ENCODE measurements at places on chromosomes 2 and 18. TPM values are rescaled to one million over a fixed set of nuclear protein-coding genes. Genes with fewer than 3 reads are reported as not detected.

CERKL gene
- not detected for total RNA-seq

G6PC2 gene
- not detected for total RNA-seq

GRCh38 chr2:23250371-23250770, 134.6 kb upstream of the KLHL29 start:
- DNase-seq: no peak

DNA sequence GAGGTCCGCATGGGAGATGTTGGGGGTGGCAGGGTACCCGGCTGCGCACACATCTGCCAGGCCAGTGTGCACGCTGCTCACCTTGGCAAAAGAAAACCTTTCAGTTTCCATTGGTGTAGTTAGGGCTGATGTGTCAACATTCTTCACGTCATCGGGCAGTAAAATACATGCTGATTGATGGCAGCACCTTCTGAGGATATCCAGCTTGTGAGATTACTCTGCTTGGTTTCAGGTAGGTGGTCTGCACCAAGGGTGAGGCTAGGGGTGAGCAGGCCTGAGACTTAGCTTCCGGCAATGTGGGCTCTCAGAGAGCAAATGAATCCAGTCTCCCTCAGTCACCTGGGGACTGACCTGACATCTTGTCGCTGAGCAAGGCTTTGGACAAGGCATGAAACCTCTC, 19.3 kb upstream of the ACKR3 start:
- no peak for DNase-seq

DNA sequence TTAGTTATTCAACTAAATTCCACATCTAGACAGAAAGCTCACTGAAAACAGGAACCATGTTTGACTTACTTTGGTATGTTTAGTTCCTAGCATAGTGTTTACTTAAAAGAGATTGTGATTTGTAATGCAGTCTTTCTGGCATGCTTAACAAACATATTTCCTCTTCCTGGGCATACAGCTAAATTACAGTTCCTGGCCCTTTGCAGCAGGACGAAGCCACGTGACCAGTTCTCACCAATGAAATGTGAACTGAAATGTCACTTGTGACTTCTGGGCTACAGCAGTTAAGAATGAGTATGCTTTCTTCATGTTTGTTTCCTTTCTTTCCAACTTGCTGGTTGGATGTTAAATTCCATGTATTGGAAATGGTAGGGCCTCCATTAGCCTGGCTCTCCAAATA, 330.5 kb downstream of the FIGN start:
- DNase-seq: no peak

DNA sequence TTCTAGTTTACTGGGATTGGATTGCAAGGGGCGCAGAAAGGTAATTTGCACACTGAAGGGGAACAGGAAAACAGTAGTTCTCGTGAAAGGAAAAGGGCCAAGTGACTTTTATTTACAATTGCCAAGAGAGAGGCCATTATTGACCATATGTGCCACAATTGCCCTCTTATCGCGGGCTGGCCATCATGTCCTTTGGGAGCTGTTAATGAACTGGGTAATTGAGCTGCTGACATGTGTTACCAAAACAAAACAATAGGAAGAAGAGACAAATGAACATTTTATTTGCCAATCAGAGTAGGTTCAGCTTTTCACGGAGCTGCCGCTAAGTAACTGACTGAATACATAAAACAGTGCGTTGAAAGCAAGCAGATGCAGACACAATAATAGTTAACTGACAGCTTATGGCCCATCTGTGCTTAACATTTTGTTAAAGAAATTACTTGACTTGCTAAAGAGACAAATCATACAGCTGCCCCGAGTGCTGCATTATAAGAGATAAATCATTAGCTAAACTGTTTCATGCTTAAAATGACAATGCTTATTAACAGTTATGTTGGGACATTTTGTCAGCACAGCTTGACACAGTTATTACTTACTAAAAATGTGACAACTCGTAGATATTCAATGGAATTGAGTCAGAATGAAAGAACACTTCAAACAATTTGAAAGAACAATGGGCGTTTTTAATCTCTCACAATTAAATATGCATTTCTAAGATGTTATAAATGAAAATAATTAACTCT, 57.5 kb downstream of the PAX3 start:
- no peak for DNase-seq

GRCh38 chr2:118103951-118104940, 16.0 kb downstream of the INSIG2 start:
- DNase-seq: no peak

DNA sequence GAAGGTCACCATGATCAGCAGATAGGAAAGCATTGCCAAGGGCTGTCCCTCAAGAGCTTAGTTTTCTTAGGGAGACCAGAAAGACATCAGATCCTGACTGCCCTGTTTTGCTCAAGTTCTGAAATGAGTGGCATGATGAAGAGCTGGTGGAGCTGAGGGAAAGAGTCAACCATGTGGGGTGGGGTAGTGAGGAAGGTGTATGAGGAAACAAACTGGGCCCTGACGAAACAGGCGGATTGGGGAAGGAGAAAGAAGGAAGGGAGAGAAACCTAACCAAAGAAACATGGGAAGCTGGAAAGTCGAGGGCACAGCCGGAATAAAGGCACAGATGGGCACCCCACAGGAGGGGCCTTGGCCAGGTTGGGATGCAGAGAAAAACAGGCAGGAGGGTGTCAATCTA, 8.0 kb downstream of the TGOLN2 start:
- DNase-seq: peak; percentile 53

DNA sequence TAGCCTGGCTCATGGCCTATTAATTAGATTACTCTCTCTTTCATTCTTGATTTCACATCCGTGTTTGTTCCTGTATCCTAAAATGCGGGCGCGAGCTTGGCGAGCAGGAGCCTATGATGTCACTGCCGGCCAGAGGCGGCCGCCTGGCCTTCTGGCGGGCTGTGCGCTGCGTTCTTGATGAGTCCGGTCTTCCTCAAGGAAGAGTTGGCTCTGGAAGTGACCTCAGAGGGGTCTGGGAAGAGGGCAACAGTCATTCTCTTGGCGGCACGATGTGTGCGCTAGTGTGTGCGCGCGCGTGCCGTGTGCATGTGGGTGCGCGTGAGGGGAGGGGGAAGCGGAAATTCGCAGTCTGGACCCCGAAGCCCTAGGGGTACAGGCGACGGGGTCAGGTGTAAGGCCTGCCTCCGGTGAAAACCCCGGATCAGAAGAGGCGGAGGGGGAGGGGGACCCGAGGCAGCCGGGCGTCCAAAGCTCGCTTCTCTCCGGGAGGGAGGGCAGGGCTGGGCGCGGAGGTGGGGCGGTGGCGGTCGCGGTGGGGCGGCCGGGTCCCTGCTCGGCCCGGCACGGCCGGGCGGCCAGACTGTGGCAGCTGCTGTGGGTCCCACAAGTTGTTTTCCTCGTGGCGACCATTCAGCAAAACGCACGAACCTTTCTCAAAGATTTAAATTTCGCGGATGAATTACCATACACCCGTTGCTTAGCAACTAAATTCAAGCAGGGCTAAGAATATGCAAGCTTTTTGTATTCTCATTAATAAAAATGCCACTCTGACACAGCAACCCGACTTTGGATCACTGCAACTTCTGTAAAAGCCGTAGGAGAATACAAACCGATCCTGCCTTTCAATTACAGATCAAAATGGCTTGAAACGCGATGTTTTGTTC, 8.4 kb downstream of the POU3F3 start:
- no peak for DNase-seq

DNA sequence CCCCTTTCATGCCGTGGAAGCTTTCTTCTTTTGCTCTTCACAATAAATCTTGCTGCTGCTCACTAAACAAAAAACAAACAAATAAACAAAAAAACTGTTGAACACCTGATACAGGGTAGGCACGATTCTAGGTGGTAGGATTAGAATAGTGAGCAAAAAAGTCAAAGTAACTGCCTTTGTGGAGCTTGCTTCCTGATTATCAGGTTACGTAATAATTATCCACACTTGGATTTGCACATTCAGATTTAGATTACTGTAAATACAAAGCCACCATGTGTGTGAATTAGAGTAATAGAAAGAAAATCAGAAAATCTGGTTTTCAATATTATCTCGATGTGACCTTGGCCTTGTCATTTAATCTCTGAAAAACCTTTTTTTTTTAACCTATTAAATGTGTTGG, 307.1 kb downstream of the NRXN1 start:
- DNase-seq: no peak

DNA sequence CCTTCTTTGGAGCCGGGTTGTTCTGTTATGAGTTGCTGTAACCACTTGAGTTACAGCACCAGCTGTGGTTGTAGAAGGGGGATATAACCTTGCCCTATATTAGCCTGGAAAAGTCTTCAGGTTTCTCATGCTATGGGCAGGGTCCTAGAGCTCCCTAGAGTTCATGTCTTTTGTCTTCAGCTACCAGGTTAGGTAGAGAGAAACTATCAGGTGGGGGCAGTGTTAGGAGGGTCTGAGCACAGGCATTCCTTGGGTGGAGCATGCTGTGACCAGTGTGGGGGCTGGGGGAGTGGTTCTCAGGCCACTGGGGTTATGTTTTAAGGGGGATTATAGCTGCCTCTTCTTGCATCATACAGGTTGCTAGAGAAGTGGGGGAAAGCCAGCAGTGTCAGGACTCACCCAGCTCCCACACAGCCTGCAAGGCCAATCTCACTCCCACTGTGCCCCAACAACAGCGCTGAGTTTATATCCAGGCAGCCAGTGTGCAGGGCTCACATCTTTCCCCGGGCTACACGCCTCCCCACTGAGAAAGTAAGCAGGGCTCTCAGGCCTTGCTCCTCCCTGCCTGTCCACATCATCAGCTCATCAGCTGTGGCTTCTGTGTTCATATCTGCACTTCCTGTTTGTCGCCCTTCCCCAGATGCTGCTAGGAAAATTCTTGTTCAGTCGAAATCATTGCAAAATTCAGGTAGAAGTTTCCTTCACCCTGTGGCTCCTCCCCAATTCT, 133.8 kb upstream of the NRXN1 start:
- no peak for DNase-seq

DNA sequence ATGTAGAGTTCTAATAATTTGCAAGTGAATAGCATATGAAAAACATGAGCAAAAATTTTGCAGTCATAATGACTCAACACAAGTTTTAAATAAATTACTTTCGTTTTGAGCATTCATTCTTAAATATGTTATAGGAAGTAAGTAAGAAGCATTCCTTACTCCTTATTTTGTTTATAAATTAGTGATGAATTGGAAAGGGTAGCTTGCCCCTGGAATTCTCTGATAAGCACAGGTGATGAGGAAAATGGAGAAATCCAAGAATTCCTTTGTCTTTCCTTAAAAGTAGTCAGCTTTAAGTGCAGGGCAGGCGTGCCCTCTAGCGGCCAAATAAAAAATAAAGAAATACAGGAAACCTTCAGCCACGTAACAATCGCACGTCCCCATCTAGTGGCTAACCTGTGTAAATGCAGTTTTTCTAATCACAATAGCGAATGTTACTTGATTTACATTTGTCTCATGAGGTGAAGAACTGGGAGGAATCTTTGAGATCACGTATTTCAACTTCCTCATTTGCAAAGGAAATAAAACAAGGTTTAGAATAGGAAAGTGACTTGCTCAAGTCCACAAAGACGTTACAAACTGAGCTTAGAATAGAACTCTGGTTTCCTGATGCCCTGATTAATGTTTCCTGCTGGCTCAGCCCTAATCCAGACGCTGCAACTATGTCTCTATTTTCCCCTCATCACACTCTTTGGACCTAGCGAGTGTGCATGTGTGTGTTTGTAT, 47.2 kb upstream of the ZNG1B start:
- no peak for DNase-seq

DNA sequence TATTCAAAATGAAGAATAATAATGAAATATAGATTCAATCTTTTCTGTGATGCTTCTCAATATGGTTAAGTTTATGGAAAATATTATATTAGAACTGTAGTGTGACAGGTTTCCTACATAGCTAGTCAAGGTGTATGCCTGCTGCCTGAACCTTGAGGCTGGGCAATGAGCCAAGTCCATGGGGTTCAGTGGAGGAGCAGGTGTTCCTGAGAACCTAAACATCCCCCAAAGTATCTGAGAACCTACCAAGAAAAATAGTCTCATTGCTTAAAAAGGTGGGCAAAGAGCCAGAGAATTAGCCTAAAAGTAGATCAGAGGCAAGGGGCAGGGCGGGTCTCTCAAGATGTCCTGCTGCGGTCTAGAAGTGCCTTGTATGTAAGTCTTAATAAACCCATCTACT, 185.9 kb upstream of the SPHKAP start:
- no peak for DNase-seq

DNA sequence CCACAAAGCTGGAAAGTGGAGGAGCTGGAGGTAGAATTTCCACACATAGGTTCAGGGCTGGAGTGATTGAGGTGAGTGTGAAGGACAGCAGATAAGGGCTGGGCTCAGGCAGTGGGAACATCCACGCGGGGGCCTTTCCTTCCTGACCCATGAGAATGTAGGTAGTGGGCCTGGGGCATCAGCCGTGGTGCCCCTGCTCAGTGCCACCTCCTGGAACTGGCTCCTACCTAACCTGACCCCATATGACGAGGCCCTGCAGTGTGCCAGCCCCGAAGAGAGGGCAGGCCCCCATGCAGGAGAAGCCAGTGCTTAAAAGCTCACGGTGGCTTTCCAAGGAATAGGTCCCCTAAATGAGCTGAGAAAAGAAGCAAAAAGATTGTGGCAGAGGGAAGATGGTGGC, 66.2 kb downstream of the HS6ST1 start:
- no peak for DNase-seq

- DNase-seq: no peak
Measured at GRCh38 chr18:38940475-38940862, 1374.9 kb upstream of the CELF4 start.

GRCh38 chr2:85437488-85438200, 19.1 kb downstream of the SH2D6 start:
- DNase-seq: peak; percentile 96

DNA sequence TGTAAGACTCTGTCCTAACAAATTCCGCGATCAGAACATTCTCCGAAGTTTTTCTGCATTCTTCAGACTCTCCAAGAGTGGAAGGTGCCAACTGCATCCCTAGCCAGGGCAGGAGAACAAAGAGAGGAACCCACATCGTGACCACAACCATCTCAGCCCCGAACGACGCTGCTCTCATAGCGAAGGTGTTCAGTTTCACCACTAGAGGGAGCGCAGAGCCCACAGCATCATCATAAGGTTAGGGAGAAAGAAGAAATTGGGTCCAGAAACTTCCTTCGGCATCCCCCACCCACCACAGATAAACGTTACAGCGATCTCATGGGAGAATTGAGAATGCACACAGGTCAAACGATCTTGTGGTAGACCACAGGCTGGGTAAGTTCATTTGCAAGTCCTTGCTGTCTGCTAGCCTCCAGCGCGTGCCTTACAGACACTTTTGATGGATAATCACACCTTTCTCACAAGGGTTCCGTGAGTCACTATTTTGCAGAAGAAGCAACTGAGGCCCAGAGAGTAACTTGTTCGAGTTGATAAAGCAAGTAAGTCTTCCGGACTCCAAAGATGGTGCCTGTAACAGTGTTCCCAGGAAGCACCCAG, 53.7 kb upstream of the ARL4C start:
- DNase-seq: peak; percentile 79

GRCh38 chr2:208415255-208415654, 8.7 kb downstream of the PTH2R start:
- DNase-seq: no peak

DNA sequence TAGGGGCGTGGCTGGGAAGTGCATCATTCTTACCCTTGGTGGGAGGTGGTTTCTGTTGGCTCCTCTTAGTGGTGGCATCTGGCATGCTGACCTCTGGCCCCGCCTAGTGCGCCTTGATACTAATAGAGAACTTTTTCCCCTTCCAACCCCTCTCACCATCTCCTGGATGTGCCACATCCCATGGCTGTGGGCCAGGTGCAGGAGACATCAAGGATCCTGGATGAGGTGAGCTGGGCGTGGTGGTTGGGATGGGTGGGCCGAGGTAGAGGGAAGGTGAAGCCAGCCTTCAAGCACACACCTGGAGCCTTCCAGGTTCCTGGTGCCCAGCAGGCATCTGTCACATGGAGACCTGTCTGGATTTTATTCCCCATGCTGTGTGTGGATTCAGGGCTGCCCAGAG, 149.2 kb downstream of the DYSF start:
- peak; percentile 55 for DNase-seq
